ENCODE measurements at places on chromosomes 5 and 9. TPM values are rescaled to one million over a fixed set of nuclear protein-coding genes. Genes with fewer than 3 reads are reported as not detected.

Gene MEIKIN
- total RNA-seq, result not detected

Gene MARCOL
- not detected for total RNA-seq

Gene DPYSL3
- 102 TPM for total RNA-seq

Gene GCNT4
- total RNA-seq, result 0.56 TPM

Gene DIPK1B
- 49.2 TPM for total RNA-seq

Gene PCDHB11
- 3.6 TPM for total RNA-seq

Gene COL15A1
- 0.33 TPM for total RNA-seq

Gene PDE6A
- not detected for total RNA-seq

Gene TAS2R1
- total RNA-seq, result not detected

Gene HNRNPAB
- total RNA-seq, result 464 TPM

Gene TPRN
- total RNA-seq, result 25.1 TPM

Data from neural crest cell (in vitro differentiated cells).